ENCODE measurements at places on chromosomes 6 and 20.
A peak's percentile ranks its signal among the peaks of the same experiment; 100 is the strongest.

DNA sequence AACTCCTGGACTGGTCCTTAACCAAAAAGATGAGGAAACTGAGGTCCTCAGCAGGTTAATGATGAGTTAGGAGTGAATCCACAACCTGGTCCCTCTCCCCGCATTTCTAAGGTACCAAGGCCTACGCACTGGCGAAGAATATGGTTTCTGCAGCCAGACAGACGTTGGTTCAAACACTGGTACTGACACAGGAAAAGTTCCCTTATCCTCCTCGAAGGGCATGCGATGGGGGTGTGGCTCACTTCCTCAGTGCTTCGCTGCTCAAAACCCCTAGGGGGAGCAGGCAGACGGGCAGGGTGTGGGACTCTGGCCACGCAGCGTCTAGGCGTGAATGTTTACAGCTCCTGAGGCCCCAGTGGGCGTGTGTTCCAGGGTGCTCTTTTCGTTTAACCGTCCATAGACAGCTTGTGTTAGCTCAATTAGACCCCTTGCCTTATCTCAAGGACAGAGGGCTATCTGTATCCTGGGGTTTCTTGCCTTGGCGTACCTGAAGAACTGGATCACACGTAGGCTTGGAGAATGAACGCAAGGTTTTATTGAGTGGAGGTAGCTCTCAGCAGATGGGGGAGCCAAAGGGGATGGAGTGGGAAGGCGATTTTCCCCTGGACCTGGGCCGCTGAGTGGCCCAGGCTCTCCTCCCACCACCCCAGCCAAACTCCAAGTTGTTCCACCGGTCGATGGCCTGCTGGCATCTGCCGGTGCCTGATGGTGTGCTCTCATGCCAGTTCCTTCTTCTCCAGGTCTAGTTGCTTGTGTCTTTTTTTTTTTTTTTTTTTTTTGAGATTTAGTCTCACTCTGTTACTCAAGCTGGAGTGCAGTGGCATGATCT lies 31.8 kb upstream of the PTPN1 start:
- DNase-seq: peak; percentile 89

DNA sequence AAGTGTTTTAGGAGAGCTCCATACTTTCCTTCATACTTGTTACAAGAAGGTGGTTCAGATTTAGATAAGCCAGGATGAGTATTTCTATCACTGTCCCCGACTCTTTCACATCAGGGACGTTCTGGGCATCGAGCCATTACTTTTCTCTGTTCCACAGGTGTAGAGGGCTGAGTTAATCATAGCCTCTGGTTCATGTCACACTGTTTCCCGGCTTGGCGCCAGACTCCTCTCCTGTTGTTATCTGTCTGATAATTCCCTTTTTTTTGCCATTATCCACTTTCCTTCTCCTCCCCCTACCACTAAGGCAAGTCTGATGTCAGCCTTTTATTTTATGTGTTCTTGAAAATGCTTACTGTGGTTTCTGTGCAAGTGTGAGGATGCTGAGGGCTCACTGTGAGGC lies 593.4 kb downstream of the UTRN start:
- DNase-seq: no peak

DNA sequence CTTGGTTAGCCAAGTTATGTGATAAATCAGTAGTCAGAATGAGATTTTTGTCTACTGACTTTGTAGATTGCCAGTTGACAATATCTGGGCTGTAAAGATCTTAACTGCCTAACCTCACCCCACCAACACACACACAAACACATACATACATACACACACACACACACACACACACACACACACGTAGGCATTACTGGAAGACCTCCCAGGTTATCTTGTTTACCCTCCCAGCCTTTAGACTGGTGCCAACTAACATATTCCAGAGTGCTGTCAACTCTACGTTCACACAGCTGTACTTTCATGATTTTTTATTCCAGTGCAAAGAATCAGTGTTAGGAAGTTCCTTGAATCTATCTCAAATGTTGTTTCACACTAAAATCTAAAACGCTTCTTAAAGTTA lies 38.9 kb downstream of the BMP5 start:
- DNase-seq: no peak

GRCh38 chr20:9137001-9137400 lies 68.1 kb downstream of the PLCB4 start:
- DNase-seq: no peak

- peak; percentile 21 for DNase-seq
Measured at GRCh38 chr6:125262016-125263013, 39.5 kb downstream of the HDDC2 start.

DNA sequence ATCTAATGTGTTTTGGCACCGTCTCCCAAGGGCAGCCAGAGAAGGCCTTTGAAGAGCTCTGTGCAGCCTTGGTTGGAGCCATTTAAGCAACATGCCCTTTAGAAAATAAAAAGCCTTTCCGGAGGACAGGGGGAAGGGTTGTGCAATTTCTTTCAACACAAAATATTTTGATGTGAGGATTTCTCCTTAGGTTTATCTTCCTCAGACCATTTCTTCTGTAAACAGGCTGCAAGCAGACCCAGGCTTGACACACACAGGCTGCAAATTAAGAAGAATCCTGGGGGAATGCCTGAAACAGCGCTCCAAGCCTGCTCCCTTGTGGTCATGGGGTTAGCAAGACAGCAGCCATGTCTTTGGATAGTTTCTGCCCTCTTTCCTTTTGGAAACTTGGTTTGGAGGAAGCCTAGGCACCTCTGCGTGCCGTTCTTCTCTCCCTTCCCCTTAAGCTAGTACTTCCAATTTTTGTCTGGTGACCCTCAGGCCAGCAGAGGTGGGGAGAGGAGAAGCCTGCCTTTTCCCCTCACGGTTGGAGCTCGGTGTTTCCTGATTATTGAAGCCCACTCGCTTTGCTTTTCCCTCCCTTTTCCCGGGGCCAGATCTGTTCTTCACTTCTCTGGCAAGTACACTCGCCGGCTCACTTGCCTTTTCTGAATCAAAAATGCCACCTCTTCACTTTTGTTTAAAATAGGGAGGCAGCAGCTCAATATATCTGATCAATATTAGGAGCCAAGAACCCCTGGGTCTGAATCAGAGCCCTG lies 39.6 kb upstream of the NOX3 start:
- DNase-seq: peak; percentile 31

- DNase-seq: no peak
Measured at GRCh38 chr20:17803765-17804164, 104.0 kb downstream of the BANF2 start.

DNA sequence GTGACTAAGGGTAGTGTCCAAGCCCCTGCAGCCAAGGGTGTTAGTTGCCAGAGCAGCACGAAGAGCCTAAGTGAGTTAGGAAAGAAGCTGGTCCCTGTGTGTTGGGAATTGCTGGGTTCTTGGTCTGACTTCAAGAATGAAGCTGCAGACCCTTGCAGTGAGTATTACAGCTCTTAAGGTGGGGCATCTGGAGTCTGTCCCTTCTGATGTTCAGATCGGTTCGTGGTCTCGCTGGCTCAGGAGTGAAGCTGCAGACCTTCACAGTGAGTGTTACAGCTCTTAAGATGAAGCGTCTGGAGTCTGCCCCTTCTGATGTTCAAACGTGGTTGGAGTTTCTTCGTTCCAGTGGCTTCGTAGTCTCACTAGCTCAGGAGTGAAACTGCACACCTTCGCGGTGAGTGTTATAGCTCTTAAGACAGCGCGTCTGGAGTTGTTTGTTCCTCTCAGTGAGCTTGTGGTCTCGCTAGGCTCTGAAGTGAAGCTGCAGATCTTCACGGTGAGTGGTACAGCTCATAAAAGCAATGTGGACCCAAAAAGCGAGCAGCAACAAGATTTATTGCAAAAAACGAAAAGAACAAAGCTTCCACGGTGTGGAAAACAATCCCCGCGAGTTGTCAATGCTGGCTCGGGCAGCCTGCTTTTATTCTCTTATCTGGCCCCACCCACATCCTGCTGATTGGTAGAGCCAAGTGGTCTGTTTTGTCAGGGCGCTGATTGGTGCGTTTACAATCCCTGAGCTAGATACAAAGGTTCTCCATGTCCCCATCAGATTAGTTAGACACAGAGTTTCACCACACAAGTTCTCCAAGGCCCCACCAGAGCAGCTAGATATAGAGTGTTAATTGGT lies 31.8 kb downstream of the PXDC1 start:
- DNase-seq: no peak

DNA sequence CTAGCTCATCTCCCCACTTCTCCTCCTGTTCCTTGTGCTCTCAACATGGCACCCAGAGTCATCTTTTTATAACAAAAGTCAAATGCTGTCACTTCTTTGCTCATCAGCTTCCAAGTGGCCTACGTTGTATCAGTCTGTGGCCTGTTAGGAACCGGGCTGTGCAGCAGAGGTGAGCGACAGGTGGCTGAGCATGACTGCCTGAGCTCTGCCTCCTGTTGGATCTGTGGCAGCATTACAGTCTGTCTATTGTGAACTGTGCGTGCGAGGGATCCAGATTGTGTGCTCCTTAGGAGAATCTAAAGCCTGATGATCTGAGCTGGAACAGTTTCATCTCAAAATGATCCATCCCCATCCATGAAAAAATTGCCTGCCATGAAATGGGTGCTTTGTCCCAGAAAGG lies 129.6 kb downstream of the FNDC1 start:
- DNase-seq: no peak

GRCh38 chr6:142819603-142820337 lies 125.2 kb downstream of the HIVEP2 start:
- peak; percentile 61 for DNase-seq

DNA sequence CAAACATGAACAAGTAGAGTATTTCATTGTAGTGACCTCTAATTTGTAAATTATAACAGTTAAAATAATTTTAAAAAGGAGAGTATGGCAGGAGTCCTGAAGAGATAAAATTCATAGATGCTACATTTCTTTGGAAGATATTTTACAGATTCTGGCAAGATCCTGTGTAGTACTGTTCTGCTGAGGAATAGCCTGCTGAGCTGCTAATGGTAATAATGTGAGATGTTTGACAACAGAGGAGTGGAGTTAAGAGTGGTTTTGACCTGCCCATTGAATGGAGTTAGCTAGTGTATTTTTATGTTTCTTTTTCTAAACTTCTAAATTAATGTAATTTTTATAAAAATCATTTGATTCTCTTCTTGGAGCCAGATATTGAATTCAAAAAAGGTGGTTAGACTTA lies 11.8 kb downstream of the CLVS2 start:
- no peak for DNase-seq

DNA sequence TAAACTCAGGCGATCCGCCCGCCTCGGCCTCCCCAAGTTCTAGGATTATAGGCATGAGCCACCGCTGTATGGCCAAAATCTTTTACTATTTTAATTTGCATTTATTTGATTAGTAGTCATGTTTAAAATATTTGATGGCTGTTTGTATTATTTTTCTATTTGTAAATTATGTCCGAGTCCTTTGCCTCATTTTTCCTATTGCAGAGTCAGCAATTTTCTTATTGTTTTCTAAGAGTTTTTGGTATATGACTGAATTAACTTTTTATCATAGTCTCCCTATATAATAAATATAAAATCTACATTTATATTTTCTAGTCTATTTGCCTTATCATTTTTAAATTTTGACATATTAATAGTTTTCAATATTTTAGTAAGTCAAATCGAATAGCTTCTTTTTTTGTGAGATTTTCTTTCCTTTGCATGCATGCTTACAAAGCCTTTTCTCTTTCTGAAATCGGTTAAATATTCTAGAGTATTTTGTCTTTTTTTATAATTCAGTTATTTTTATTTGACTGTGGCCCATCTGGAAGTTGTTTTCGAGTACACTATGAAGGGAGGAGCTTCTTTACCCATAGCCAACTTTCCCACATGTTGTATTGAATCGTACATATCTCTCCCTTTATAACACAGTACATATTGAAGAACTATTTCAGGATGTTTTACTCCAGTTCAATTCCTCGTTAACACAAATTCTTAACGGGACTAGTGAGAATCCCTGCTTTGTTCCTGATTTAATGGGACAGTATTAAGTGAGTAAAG lies 34.5 kb upstream of the RPS6KA2 start:
- no peak for DNase-seq

DNA sequence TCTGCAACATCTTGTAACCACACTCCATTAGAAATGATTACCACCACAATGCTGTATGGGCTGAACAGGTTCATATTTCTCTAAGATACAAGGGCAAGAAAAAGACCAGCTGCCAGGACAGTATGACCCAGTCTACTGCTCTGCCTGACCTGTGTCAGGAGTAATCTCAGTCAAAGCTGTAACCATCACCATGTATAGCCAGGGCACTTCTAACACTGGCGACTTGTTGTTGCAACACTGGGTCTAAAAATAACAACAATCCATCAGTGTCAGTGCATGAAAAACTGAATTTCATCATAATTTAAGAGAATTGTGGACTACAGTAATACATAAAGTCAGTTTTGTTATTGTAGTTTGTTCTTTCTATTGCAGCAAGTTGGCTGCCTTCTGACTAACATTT lies 738.6 kb upstream of the ADGRB3 start:
- DNase-seq: peak; percentile 43

GRCh38 chr20:40010483-40010882 lies 678.6 kb downstream of the MAFB start:
- DNase-seq: no peak

GRCh38 chr20:23205611-23206041 lies 119.5 kb upstream of the CD93 start:
- no peak for DNase-seq

- DNase-seq: no peak
Measured at GRCh38 chr6:165890404-165890735, 227.3 kb upstream of the PDE10A start.

DNA sequence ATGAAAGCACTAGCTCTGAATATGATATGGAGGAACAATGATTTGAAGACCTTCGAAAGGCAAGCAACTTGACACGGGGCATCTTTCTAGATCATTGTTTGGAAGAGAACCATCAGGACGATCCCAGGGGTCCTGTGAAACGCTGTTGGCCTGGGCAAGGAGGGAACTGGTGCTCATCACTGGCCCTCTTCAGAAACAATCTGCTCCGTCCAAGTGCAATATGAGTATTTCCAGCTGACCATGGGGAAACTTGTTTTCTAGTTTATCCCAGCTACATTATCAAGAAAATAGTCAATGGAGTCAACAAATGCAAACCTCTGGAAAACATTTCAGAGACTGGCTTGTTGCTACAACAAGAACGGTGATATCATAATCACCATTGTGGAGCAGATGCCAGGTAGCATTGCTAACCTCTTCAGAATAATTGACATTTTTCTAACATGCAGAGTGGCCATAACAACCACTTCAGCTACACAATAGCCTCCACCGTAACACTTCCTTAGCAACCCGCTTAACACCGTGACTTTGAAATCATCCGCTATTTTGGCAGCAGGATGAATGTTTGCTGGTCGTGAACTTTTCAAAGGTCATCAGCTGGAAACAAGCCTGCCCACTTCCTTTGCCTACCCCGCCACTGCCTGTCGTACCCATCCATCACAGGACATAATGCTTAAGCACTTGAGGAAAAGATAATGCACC lies 112.0 kb upstream of the PDE10A start:
- DNase-seq: no peak

- DNase-seq: no peak
Measured at GRCh38 chr20:56158489-56158888, 90.0 kb upstream of the MC3R start.

GRCh38 chr6:2589171-2589661 lies 161.5 kb downstream of the MYLK4 start:
- DNase-seq: no peak

GRCh38 chr6:109507490-109508072 lies 24.6 kb upstream of the ZBTB24 start:
- no peak for DNase-seq

DNA sequence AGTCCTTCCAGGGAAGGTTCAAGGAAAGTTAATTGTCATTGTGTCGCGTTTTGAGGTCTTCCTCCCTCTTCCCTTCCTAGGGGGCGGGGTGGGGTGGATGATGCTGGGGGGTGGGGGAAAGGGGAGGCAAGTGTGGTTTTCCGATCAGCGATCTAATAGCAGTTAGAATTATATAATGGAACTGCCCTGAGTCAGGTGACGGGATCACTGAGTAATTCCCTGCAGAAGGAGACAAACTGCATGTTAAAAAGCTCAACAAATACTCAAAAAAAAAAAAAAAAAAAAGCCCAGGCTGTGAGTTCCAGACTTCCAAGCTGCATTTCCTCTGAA lies 240.4 kb downstream of the PHACTR1 start:
- peak; percentile 62 for DNase-seq
